ENCODE measurements at places on chromosomes 1 and 21.

GRCh38 chr1:79262745-79263258 lies 256.3 kb upstream of the ADGRL4 start:
- DNase-seq, result no peak

DNA sequence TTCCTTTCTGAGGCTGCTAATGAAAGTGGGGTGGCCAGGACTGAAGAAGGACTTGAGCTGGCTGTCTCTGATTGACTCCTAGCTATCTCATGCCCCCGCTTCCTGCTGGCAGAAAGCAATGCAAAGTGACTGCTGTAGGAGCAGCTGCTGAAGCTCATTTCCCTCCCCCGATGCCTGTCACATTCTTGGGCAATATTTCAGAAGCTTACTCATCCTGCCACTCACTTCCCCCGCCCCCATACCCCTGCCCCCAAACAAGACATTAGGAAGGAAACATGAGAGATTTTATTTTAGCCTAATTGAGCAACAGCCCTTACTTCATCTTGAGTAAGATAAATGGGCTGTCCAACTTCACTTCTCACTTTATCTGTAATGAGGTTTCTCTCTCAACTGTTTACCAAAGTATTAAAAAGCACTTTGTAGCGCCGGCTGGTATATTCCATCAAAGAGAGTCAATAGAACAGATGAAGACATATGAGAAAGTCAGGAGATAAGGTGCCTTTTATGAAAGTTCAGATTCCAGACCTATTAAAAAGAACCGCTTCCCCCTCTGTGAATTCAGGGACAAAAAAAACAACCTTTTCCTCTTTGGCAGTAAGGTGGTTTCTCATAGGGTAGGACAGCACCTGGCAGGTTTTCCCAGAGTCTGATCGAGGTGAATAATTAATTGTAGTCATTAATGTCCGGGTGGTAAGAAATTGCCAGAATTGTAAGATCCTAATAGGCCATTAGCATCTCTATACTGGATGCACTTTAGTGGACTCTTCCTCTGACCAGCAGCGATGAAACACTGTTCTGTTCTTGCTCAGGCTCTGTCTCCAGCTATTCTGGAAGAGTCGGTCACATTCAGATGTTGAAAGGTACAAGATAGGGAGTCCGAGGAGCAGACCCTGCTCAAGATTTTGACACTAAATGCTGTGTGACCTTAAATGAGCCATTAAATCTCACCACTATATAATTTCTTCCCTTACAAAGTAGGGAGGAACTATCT lies 70.2 kb downstream of the SH3GLB1 start:
- peak; percentile 30 for DNase-seq

DNA sequence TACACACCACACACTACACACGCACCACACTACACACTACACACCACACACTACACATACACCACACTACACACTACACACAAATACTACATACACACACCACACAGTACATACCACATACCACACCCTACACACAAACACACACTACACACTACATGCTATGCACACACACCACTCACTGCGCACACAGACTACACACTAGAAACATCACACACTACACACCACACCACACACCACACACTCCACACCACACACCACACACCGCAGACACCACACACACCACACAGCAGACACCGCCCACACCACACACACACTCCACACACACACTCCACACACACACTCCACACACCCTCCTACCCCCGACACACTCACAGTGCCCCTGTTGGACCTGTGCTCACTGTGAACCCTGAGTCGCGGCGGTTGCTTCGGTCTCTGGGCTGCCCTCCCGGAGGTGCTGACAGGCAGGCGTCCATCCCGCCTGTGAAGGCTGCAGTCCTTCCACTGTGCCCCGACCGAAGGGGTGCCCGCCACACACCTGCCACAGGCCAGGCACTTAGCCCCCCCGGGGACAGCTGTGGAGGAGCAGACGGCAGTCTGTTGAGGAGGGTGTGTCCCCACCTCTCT lies 21.4 kb downstream of the TFF3 start:
- no peak for DNase-seq

- DNase-seq, result no peak
Measured at GRCh38 chr1:201366696-201367095, 10.8 kb downstream of the TNNT2 start.

DNA sequence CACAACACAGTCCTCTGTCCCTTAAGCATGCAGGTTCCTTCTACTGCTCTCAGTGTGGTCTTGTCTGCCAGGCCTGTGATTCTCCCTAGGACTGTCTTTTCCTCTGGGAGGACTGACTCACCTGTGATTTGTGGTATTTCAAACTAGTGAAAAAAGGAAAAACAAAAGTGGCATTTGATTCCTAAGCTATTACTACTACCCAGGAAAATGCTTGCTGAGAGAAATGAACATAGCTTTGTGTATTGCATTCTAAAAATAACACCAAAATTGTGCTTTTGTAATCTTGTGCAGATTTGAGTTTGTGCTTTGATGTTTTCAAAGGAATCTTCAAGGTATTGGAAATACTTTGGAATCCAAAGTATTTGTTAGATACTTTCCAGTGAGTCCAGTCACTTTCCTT lies 57.0 kb downstream of the GPR161 start:
- no peak for DNase-seq

DNA sequence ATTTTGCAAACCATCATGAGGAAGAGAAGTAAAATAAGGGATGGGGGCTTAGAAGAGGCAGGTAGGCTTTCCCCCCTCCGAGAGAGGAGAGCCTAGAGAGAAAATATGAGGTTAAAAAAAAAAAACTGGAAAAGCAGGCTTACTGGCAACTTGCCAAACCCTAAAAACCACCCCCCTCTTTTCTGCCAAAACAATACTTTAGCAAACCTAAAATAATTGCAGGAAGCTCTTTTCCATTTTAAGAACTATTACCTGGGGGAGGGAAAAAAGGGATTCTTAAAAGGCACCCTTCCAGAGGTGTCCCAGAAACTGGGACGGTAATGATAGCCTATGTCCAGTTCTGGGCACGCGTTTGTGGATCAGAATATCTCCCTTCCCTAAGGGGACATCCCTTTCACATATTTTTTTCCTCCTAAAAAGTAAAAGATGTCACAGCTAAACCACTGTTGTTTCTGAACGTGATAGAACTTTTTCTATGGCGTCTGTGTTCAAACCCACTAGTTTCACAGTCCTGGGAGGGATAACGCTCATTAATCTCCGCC lies 1.1 kb upstream of the NFIA start:
- DNase-seq, result no peak

GRCh38 chr1:151612501-151613281 lies 841 bp downstream of the SNX27 start:
- DNase-seq, result peak; percentile 8

DNA sequence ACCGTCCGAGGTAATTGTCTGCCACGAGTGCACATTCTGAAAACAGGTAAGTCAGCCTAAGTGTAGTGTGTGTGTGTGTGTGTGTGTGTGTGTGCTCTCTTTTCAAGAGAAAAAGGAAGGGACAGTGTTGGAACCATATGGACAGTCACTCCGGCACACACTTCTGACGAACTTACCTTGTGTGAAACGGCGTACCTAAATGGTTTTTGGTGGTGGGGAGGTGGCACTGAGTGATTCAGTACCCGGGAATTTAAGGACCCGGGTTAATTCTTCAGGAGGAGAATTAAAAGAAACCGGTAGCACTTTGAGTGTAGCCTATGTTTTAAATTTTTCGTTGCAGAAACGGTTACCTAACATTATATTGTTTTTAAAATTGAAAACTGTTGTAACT lies 286 bp downstream of the ODR4 start:
- peak; percentile 28 for DNase-seq

- no peak for DNase-seq
Measured at GRCh38 chr1:230567221-230567575, 75.1 kb upstream of the COG2 start.

DNA sequence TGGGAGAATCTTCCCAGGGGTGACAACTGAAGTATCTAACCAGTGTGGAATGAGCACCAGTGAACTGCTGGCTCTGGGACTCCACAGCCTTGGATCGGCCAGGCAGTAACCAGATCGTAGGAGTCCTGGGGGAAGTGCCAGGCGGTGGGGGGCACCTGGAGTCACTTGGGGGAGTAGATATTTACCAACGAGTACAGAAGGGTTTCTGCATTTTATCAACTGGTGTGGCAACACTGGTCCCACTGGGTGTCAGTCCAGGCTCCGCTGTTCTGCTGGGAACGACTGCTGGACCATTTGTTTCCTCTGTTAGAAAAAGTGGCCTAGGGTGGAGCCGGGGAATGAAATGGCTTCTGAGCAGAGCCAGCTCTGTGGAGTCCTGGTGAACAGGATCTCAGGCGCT lies 14.4 kb downstream of the HEYL start:
- DNase-seq, result no peak

DNA sequence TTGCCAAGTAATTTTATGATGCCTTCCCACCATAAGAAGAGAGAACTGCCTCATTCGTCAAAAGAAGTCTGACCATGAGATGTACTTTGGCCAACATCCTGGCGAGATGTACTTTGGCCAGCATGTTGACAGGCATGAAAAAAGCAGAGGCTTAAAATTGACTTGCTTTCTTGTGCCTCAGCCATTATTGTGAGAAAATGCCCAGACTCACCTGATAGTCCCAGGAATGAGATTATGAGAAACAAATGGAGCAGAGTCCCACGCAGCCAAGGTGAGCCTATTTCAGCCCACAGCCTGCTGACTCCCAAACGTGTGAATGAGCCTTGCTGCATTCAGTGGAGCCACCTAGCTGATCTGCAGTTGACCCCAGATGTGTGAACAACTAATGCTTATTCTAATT lies 43.5 kb upstream of the ZNF644 start:
- no peak for DNase-seq

DNA sequence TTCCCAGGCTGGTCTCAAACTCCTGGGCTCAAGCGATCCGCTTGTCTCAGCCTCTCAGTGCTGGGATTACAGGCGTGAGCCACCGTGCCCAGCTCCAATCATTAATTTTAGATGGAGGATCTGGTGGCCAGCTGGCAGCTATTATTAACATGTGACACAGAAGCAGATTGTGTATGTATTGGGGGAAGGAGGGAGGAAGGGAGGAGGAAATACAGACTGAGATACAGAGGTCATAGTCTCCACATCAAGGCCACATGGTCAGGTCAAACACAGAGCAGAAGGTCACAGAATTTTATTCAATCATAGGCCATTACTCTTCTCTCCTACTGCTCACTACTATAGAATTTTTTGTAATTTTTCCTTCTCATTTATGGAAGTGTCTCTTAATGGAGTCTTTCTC lies 57.9 kb upstream of the ADORA3 start:
- DNase-seq, result no peak
